Neuronal stem cell (in vitro differentiated cells): ENCODE measurements at places on chromosomes 2 and 18.

- no peak for DNase-seq
These were observed 731.7 kb upstream of the ID2 start for GRCh38 chr2:7950035-7950612.

- no peak for DNase-seq
These were observed 116.0 kb downstream of the MAP3K20 start for GRCh38 chr2:173191601-173192000.

- DNase-seq, result no peak
These were observed 133.8 kb upstream of the ARHGAP28 start for GRCh38 chr18:6595666-6596065.

GRCh38 chr18:79988071-79988450, 302 bp downstream of the TXNL4A start:
- DNase-seq, result peak; percentile 46

GRCh38 chr2:15800495-15801329, 139.6 kb upstream of the MYCN start:
- DNase-seq, result no peak

DNA sequence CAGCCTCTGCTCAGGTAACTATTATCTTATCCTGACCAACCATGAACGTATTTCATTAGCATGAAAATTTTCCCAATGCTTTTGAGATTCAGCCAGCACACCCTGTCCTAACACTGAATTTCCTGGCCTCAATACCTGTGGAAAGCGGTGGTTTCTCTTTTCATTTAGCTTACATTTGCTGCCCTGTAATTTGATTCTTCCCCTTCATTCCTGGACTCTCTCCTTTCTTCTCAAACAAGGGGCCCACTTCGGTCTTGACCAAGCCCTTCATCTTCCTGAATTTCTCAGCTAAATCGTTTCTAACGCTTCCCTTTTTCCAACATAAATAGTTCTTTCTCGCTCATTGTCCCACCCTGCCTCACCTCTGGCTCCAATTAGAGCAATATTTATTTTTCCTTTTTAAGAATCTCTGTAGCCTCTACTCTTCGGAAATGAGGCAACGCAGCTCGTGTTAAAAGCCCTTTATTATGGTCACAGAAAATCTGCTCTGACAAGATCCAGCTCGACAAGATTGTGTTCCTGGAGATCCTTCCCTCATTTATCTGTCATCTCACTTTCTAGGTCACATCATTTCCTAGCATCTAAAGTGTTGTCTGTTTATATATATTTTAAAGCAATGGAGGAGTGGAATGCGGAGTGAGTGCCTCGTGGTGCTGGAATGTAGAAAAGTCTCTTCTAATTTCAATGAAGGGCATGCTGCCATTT, 49.5 kb upstream of the BCL11A start:
- no peak for DNase-seq

DNA sequence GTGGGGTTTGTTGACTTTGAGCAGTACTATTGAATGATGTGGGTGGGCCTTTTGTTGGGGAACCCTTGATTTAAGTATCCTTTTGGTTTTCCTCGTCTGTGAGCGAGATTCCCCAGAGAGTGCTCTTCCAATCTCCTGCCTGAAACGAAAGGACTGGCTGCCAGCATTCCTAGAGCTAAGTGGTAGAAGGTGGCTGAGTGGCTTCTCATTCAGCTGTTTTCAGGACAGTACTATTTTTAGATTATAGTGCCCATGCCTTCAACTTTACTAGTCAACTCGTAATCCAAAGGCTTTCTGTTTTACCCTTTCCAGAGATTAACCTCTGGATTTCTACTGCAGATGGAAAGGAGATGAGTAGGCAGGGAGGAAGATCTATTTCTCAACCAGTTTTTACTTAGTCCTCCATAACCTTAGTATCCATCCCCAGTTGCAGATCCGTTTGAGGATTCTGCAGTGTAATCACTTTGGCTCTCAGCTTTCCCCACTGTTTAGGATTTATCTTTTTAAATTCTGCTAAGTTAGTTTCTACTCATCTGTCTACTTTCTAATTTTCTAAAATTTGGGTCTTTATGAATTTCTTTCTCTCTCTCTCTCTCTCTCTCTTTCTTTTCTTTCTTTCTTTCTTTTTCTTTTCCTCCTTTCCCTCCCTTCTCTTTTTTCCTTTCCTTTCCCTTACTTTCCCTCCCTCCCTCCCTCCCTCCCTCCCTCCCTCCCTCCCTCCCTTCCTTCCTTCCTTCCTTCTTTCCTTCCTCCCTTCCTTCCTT, 9.2 kb downstream of the SLC4A1AP start:
- no peak for DNase-seq

DNA sequence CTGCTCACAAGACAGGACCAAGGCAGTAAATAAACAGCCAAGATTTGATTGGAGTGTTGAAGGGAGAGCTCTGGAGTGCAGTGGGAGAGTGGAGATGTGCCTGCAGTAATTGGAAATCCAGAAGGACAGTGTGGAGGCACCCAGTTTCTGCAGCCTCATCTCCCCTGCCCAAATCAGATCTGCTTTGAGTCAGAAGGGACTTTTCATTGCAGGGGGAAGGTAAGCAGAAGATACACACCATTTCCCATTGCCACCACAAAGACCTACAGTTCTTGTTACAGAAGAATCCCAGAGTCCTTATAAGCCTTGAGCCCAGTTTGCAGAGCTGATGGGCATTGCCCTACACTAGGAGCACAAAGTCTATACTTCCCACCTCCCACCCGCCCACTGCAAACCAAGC, 27.2 kb upstream of the GCFC2 start:
- no peak for DNase-seq

- no peak for DNase-seq
These were observed 56.0 kb downstream of the HAUS1 start for GRCh38 chr18:46160050-46160798.

GRCh38 chr2:65634304-65634703, 201.9 kb upstream of the SPRED2 start:
- no peak for DNase-seq

- no peak for DNase-seq
These were observed 269.4 kb upstream of the CHAC2 start for GRCh38 chr2:53498210-53498609.

DNA sequence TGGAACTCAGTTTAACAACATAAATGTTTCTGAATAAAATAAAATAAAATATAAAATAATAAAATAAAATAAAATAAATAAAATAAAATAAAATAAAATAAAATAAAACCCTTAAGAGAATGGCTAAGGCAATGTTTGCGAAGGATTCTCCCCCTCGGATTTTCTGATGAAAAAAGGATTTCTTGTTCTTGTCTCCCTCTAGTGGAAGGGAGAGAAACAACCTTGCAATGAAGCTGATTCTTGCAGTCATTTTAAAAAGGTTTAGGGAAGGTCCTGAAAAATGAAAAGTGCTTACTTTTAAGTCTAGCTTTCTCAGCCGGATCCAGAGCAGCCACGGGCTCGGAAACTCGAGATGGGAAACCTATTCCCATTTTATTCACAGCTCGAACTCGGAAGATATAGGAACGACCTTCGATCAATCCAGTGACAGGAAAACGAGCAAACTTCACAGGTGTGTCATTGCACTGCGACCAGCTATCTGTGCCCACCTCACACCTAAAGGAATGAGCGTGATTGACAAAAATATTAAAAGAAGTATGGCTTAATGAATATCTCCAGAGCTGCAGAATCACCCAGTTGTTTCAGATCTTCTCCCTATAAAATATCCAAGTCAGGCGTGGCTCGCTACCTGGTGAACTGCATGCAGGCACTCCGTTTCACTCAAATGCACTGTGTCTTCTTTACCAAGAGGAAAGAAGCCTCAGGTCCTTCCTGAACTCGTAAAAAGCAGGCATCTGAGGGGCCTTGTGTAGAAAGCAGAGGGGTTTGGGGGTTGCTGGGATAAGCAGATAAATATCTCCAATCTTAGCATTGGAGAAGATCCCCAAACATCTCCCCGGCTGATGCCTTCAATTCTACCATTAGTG, 68.1 kb downstream of the MYOM1 start:
- DNase-seq, result peak; percentile 12

DNA sequence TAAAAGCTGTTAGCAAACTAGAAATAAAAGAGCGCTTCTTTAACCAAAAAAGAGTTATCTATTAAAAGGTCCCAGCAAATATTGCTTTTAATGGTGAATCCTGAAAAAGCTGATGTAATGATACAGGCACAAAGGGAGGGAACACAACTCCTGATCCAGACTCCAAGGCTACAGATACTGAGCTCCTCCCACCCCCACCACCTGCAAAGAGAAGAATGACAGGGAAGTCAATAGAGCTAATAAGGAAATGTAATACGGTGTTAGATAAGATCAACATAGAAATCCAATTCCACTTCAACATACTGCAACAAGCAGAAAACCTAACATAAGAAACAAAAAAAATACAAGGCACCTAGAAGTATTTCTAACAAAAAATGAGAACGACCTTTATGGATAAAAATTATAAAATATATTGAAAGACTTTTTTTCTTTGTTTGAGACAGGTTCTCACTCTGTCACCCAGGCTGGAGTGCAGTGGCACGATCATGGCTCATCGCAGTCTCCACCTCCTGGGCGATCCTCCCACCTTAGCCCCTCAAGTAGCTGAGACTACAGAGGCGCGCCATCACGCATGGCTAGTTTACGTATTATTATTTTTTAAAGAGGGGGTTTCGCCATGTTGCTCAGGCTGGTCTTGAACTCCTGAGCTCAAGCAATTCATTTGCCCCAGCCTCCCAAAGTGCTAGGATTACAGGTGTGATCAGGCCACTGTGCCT, 192.2 kb downstream of the HDAC4 start:
- DNase-seq, result no peak

GRCh38 chr2:239190361-239190760, 210.5 kb downstream of the HDAC4 start:
- DNase-seq, result no peak

GRCh38 chr2:119674711-119675500, 4.1 kb upstream of the TMEM177 start:
- no peak for DNase-seq

DNA sequence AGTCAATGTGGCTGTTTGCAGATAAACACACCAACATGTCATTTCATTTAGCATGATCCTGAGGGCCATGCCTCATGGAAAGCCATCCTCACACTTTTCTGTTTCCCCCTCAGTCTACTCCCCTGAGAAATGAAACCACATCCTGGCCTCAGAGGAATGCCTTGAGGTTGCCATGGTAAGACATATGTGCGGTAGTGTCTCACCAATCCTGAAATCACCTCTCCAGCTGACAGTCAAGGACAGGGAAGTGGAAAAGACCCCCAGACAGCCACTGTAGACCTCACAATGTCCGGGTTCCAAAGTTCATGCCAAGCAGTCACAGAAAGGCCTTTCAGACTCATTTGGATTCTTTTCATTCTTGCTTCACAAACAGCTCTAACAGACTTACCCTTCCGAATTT, 175.2 kb upstream of the PKDCC start:
- DNase-seq, result no peak

- DNase-seq, result peak; percentile 14
These were observed 53.6 kb upstream of the HNMT start for GRCh38 chr2:137910641-137911040.

GRCh38 chr2:235605312-235606003, 111.6 kb downstream of the AGAP1 start:
- peak; percentile 77 for DNase-seq
